ENCODE measurements at places on chromosomes 7 and 10.

DNA sequence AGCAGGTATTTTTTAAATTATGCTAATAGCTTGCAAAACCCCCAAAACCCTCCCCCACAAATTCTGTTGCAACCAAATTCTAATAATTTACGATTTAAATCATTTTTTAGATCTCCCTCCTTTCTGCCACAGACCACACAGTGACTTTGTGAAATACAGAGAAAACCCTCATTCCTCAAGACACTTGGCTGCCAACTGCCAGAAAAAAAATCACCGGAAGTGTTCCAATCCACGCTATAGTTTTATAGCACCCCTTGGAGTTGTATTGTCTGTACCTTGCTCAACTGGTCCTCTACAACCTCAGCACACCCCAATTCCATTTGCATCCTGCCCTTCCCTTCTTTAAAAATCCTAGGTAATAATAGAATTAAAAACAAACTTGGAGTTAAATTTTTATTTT lies 560.1 kb downstream of the PARD3 start:
- DNase-seq, result no peak

GRCh38 chr10:130877126-130877525 lies 434.4 kb downstream of the TCERG1L start:
- no peak for DNase-seq

- DNase-seq, result no peak
Observed at GRCh38 chr10:42987575-42987974, 89.3 kb upstream of the RET start.

DNA sequence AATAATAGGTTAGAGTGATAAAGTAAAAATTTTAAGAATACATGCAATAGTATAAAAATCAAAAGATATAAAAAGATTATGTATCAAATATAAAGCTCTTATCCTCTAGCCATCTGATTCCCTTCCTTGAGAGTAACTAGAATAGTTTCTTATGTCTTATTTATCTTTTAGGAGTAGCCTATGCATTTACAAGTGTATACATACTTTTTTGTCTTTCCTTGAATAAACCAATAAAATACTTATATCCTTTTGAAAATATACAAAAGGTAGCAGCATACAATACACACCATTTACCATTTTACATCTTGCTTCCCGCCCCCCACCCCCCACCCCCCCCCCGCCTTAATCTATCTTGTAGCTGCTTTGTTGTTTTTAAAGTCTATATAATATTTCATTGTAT lies 31.4 kb downstream of the AHCYL2 start:
- DNase-seq, result no peak

GRCh38 chr7:53340220-53340619 lies 304.8 kb downstream of the POM121L12 start:
- no peak for DNase-seq

Measured in gastrocnemius medialis (tissue), 4 donors.